ENCODE measurements at places on chromosomes 7 and 10.

- DNase-seq = no peak
Observed at GRCh38 chr7:107967420-107967819, 35.5 kb downstream of the LAMB1 start.

GRCh38 chr10:102382871-102383270 lies 12.6 kb upstream of the NFKB2 start:
- DNase-seq = no peak

DNA sequence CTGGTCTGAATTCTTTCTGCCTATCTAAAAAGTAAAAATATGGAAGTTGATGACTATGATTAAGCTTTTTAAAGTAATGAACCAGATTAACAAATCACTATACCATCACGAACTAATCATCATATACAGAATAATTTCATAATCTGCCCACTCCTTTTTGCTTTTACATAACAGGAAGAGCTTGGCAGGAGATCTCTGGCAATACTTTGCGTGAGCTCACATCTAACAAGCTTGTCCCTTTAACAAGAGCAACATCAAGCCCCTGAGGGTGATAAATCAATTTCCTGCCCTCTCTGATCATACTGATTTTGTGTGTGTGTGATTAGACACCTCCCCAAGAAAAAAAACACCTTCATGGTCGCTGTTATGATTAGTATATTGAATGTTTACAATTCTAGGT lies 143.5 kb upstream of the ASAH2 start:
- DNase-seq = no peak

- DNase-seq = no peak
Observed at GRCh38 chr7:45714521-45714820, 140.3 kb downstream of the ADCY1 start.

DNA sequence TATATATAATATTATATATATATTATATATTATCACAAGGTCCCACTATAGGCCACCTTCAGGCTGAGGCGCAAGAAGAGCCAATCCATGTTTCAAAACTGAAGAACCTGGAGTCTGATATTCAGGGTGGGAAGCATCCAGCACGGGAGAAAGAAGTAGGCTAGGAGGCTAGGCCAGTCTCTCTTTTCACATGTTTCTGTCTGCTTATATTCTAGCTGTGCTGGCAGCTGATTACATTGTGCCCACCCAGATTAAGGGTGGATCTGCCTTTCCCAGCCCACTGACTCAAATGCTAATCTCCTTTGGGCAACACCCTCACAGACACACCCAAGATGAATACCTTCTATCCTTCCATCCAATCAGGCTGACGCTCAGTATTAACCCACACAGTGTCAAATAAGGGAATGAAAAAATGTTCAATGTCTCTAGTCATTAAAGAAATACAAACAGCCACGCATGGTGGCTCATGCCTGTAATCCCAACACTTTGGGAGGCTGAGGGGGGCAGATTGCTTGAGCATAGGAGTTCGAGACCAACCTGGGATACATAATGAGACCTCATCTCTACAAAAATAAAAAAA lies 135.4 kb upstream of the PCBD1 start:
- DNase-seq = no peak

DNA sequence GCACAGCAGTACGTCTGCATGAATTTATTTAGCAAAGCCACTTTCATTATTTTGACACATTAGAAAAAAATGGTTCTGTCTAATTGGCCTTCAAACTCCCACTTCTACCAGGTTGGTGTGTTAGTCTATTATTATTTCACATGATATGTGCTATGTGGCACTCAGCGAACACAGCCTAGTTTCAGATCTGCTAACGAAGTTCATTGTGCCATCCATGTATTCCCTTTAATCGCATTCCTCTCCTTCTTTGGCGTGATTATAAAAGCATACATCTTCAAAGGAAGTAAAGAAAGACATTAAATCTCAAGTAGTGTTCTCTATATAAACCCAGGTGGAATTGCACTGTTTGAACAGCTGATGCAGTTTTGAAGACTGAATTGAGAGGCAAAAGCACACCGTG lies 96.4 kb upstream of the CACNA2D1 start:
- no peak for DNase-seq

DNA sequence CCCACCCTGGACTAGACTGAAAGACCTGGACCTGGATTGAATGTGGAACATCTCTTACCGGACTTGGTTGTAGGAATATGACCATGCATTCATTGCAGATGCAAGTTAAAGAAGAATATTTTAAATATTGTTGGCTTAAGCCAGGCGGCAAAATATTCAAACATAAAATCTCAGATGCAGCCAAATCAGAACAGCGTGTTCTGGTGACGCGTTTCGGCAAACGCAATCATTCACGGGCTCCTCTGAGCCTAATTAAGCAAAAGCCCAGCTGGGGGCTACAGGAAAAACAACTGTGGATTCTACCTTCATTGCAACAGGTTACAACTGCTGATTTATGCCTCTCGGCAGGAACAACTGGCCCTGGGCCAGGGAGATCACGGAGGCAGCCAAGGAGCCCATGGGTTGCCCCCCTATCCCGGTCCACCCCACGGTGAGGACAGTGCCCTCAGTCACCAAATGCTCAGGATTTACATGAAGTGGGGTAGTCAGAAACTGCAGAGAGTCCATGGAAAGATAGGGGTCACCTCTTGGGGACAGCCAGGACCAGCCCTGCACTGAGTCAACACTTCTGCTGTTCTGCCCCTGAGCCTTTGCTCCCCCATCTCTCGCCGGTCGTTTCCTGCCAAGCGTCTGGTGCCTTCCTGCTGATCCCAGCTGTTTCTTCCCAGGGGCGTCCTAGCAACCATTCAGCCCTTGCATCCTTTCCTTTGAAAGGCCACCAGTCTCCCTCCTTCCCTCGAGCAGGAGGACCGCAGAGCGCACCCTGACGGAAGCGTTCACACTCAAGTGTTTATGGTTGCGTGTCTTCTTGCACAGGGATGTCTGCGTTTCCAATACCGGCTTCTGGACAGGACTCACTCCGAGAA lies 64.4 kb upstream of the SFMBT2 start:
- DNase-seq = peak; percentile 8

DNA sequence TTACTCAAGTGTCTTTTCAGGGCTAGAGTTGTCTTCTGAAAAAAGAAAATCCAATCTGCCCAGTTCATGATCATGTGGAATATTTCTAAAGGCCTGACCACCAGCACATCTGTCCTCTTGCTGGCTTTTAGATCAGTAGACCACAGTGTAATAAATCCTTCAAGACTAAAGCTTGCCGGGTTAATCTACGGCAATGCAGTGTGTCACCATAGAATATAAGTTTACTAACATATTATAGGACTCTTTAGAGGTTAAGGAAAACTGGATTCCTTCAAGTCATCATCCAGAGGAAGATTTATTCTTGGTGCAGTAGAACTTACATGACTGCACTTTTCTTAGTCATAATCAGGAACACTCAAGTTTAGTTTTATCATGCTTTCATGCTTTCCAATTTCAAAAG lies 349.5 kb downstream of the SEMA3D start:
- no peak for DNase-seq

Data from fibroblast of lung (primary cell).